CD4-positive, alpha-beta memory T cell (primary cell): ENCODE measurements at places on chromosomes 12 and 14. TPM values are rescaled to one million over a fixed set of nuclear protein-coding genes. Genes with fewer than 3 reads are reported as not detected.

GRCh38 chr12:96121271-96121711 lies 72.9 kb upstream of the ELK3 start:
- DNase-seq = no peak
- no peaks in the 10 kb centered on the region for H3K36me3 ChIP-seq
- no peak overlapping the region for H3K27ac ChIP-seq
- H3K27me3 ChIP-seq = no peaks in the 10 kb centered on the region
- H3K4me1 ChIP-seq = no peaks in the 10 kb centered on the region
- H3K4me3 ChIP-seq = no peak overlapping the region

GRCh38 chr12:56572288-56572687 lies 50.7 kb downstream of the RBMS2 start:
- no peak overlapping the region for H3K4me3 ChIP-seq
- no peak overlapping the region for H3K27ac ChIP-seq
- H3K4me1 ChIP-seq = peaks cover 16% of the 10 kb centered on the region

DNA sequence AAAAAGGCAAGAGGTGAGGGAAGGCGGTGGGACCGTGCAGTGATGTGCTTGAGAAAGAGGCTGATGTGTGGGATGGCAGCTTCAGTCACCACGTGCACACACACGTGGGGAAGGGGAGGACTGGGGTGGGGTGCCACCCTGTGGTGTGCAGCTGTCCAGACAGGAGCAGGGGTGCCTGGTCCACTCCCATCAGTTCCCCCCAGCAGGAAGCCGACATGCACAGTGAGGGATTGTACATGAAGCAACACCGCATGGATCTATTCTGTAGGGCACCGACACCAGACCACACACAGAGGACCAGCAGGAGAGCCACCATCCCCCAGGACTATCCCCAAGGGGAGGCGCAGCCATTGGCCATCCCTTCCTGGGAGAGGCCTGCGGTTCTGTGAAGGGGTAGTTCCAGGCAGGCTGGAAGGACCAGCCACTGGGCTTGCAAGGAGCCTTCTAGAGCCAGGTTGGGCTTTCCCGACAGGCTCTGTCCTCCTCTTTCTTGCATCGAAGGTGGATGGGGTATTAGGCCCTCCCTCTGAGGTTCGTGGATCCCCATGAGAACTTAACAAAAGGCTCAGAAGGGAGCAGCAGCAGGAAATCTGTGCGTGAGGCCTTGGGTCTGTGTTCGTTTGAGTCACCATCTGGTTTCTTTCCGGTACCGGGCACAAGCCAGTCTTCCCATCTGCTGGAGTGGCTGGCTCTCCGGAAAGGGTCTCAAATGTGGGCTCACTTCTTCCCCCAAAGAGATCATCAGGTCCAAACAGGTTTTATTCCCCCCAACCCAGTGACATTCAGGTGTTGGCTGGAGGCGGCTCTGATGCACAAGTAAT lies 59.8 kb downstream of the PLEKHG3 start:
- H3K4me3 ChIP-seq = no peak overlapping the region
- DNase-seq = no peak
- no peaks in the 10 kb centered on the region for H3K36me3 ChIP-seq
- H3K27ac ChIP-seq = no peak overlapping the region
- H3K4me1 ChIP-seq = peaks cover 69% of the 10 kb centered on the region

GRCh38 chr12:130965214-130965613 lies 11.5 kb downstream of the ADGRD1 start:
- no peak for DNase-seq
- H3K27me3 ChIP-seq = no peaks in the 10 kb centered on the region
- H3K4me1 ChIP-seq = no peaks in the 10 kb centered on the region
- H3K27ac ChIP-seq = no peak overlapping the region

- H3K27me3 ChIP-seq = no peaks in the 10 kb centered on the region
- DNase-seq = no peak
- no peak overlapping the region for H3K4me3 ChIP-seq
- no peaks in the 10 kb centered on the region for H3K4me1 ChIP-seq
Observed at GRCh38 chr12:1384910-1385309, 209.5 kb downstream of the FBXL14 start.

DNA sequence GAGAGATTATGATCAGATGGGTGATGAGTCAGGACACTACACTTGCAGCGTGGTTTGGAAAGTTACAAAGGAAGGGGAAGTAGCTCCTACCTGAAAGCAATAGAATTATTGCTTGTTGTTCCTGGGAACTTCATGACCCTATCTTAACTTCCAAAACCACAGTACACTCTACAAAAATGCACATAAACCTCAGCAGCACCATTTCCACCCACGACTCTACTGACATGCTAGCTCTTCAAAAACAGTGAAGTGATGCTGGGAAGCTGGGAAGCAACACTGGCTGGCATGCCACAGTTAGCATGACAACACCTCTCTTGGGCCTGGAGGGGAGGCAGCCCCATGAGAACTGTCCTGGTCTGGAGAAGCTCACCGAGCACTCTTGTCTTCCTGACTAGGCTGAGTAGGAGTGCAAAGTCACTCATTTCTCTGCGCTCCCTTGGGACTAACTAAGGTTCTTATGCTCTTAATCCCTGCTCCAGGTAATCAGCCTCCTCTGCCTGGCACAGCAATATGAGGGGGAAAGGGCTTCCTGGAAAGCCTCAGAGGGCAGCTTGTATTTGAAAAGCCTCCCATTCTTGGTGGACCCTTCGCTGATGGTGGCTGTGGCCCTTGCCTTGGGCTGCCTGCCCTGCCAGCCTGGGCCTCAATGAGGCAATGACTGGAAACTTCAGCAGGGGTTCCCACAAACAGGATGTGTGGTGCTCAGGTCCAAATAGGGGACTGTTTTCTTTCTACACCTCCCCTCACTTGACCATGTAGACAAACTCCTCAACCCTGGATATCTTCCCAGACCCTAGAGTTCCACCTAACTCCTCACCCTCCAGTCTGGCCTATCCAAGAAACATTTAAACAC lies 1.2 kb downstream of the KRT3 start:
- no peaks in the 10 kb centered on the region for H3K27me3 ChIP-seq
- no peak for DNase-seq
- no peak overlapping the region for H3K4me3 ChIP-seq

DNA sequence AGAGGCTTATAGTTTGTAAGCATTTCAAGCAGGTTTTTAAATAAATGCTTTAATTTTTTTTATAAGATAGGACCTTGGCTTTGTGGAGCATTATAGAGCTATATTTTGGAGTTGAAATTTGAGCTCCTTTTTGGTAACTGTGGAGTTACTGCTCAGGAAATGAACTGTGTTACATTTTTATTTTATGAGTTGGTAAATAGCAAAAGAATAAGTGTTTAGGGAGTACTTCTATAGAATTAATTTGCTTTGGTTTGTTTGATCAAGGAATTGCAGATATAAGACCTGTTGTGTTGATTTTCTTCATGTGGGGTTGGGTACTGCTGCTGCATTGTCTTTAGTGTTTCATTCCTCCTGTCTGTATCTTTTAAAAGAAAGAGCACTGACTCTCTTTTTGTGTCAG lies 3.5 kb downstream of the ATP2A2 start:
- no peak for DNase-seq
- no peaks in the 10 kb centered on the region for H3K27me3 ChIP-seq
- H3K27ac ChIP-seq = no peak overlapping the region

GRCh38 chr12:103138538-103138937 lies 181.1 kb downstream of the ASCL1 start:
- no peak overlapping the region for H3K4me3 ChIP-seq
- H3K27ac ChIP-seq = no peak overlapping the region
- no peaks in the 10 kb centered on the region for H3K36me3 ChIP-seq
- H3K4me1 ChIP-seq = no peaks in the 10 kb centered on the region
- H3K27me3 ChIP-seq = no peaks in the 10 kb centered on the region

DNA sequence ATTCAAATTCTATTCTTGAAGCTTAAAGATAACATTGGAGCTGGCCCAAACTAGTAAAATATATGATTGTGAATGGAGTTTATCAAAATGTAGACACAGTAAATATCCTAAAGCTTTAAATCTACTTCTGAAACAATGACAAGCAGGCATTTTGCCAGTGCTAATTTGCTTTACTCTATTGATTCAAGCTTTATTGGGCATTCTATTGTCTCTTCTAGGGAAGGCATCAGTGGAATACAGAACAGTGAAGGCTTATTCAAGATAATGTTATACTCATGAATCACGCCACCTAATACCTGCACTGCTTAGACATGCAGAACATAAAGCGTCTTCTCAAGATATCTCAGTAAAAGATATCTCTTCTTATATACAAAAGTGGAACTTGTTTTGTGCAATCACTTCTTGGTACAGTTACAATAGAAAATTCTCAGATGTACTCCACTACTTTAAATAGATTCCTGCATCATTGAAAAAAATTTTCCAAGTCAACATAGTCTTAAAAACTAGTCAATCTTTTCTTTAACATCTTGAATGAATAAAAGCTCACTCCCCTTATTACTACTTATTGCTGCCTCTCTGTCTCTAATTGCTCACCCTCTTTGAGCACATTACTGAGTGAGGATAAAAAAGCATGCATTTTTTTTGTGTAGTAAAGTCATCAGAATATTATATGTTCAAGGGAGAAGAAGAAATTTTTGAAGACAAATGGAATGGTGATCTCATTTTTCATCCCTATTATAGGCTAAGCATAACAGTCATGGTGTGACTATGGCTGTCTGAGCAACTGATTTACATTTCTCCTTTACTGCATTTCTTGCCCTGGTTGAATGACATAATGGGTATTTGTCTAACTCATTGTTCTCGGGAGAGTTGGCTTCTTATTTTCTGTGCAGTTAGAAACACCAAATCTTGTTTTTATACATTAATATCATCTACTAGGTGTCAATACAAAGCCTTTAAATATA lies 98.0 kb upstream of the E2F7 start:
- no peak overlapping the region for H3K27ac ChIP-seq
- no peaks in the 10 kb centered on the region for H3K27me3 ChIP-seq
- no peak overlapping the region for H3K4me3 ChIP-seq
- DNase-seq = no peak

DNA sequence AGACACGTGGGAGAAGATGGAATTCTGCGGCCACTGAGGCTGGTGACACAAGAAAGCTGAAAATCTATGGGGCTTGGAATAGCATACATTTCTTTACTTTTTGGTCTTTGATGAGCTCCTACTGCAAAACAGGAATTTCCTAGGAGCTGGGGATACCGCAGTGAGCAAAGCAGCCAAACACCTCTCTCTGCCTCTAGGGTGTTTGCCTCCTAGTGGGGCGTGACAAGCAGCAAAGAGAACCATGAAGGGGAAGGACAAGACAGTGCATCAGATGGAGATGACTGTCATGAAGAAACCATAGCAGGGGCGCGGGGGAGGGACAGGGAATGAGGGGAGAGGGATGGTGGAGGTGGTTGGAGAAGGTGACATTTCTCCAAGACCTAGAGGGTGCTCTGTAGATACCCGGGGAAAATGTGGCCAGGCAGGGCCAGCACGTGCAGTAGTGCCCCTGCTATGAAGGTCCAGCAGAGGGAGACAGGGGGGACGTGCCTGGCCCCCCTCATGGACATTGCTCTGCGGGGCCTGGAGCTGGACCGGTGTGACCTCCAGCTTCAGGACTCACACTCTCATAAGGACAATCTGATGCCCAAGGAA lies 58.6 kb downstream of the SERPINA3 start:
- H3K4me3 ChIP-seq = no peak overlapping the region
- no peak overlapping the region for H3K27ac ChIP-seq
- no peaks in the 10 kb centered on the region for H3K27me3 ChIP-seq
- H3K4me1 ChIP-seq = no peaks in the 10 kb centered on the region

DNA sequence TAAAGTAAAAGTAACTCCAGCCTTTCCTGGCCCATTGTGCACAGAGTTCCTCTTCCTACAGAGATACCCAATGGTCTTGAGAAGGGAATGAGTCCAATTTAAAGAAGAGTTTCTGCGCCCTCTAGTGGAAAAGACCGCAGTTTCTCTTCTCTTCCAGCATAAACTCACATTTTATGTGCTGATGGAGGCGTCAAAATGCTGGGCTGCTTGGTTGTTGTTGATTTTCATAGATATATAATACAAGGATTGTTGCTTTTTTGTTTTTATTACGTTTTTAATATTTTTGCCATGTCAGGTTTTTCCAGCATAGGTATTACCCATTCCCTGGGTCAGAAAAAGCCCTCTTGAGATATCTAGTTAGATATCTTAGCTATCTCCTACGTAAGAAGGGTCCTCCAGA lies 356.9 kb upstream of the STXBP6 start:
- no peaks in the 10 kb centered on the region for H3K36me3 ChIP-seq
- no peak overlapping the region for H3K4me3 ChIP-seq
- no peak for DNase-seq
- no peak overlapping the region for H3K27ac ChIP-seq
- H3K27me3 ChIP-seq = no peaks in the 10 kb centered on the region

DNA sequence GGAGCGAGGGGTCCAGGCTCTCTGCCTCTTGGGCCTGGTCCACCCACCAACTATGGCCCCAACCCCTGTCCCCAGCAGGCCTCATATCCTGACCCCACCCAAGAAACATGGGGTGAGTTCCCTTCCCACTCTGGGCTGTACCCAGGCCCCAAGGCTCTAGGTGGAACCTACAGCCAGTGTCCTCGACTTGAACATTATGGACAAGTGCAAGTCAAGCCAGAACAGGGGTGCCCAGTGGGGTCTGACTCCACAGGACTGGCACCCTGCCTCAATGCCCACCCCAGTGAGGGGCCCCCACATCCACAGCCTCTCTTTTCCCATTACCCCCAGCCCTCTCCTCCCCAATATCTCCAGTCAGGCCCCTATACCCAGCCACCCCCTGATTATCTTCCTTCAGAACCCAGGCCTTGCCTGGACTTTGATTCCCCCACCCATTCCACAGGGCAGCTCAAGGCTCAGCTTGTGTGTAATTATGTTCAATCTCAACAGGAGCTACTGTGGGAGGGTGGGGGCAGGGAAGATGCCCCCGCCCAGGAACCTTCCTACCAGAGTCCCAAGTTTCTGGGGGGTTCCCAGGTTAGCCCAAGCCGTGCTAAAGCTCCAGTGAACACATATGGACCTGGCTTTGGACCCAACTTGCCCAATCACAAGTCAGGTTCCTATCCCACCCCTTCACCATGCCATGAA lies 8.6 kb downstream of the ARHGAP9 start:
- H3K27ac ChIP-seq = no peak overlapping the region
- H3K4me1 ChIP-seq = peaks cover 48% of the 10 kb centered on the region

- H3K27me3 ChIP-seq = no peaks in the 10 kb centered on the region
- H3K4me3 ChIP-seq = no peak overlapping the region
- H3K36me3 ChIP-seq = no peaks in the 10 kb centered on the region
- DNase-seq = peak; percentile 64
- H3K4me1 ChIP-seq = peaks cover 83% of the 10 kb centered on the region
Observed at GRCh38 chr12:66290716-66291200, 11.5 kb upstream of the HELB start.

- no peak for DNase-seq
- H3K4me3 ChIP-seq = no peak overlapping the region
- no peaks in the 10 kb centered on the region for H3K27me3 ChIP-seq
- H3K27ac ChIP-seq = no peak overlapping the region
- H3K4me1 ChIP-seq = peaks cover 8% of the 10 kb centered on the region
Observed at GRCh38 chr14:66140213-66140918, 345.8 kb upstream of the CCDC196 start.

DNA sequence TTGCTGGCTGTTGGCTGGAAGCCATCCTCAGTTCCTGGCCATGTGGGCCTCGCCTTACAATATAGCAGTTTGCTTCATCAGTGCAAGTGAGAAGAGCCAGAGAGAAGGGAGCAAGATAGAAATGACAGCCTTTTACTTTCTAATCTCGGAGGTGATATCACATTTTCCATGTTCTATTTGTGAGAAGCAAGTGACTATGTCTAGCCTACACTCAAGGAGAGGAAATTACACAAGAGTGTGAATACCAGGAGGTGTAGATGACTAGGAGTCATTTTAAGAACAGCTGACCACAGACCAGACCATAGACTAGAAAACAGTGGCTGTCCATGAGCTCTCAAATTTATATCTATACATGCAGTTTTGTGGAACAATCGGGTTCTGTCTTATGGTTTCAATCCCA lies 163.0 kb upstream of the NRXN3 start:
- H3K27me3 ChIP-seq = no peaks in the 10 kb centered on the region
- H3K36me3 ChIP-seq = no peaks in the 10 kb centered on the region
- H3K4me3 ChIP-seq = no peak overlapping the region
- H3K4me1 ChIP-seq = no peaks in the 10 kb centered on the region
- no peak for DNase-seq
- no peak overlapping the region for H3K27ac ChIP-seq

MYF5 gene
- not detected for total RNA-seq
